Stimulated activated CD8-positive, alpha-beta memory T cell treated with anti-CD3 and anti-CD28 coated beads, Interleukin-15, amount 100 ng/mL, for 48 hours (primary cell): ENCODE measurements at places on chromosomes 7 and 10.

GRCh38 chr10:36345807-36346206 lies 703.7 kb upstream of the FZD8 start:
- DNase-seq, result no peak

- no peak for DNase-seq
These were observed at the start of gene CHST15 for GRCh38 chr10:124092860-124093773. Gene CHST15 (minus strand): TSS chr10:124093598. CDS start chr10:124046212, 47,386 bp downstream.

DNA sequence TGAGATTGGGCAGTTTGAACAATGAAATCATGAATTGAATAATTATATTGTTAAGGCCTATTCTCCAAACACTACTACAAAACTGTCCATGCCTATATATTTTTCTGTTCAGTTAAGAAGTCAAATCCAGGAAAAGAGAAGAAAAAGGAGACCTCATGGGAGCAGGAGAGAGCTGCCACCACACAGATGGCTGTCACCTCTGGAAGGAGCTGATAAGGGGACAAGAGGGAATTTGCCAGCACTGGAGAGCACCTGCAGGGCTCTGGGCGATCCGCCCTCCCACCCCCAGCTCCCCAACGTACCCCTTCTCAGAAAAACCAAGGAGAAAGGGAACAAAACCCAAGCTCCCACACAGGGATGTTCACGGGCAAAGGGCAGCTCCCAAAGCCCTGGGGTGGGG lies 227.8 kb downstream of the TNS3 start:
- DNase-seq, result no peak

GRCh38 chr10:88901206-88901983 lies 21.4 kb downstream of the STAMBPL1 start:
- DNase-seq, result no peak

- no peak for DNase-seq
These were observed 69.8 kb upstream of the KMT2C start for GRCh38 chr7:152505606-152506005.

DNA sequence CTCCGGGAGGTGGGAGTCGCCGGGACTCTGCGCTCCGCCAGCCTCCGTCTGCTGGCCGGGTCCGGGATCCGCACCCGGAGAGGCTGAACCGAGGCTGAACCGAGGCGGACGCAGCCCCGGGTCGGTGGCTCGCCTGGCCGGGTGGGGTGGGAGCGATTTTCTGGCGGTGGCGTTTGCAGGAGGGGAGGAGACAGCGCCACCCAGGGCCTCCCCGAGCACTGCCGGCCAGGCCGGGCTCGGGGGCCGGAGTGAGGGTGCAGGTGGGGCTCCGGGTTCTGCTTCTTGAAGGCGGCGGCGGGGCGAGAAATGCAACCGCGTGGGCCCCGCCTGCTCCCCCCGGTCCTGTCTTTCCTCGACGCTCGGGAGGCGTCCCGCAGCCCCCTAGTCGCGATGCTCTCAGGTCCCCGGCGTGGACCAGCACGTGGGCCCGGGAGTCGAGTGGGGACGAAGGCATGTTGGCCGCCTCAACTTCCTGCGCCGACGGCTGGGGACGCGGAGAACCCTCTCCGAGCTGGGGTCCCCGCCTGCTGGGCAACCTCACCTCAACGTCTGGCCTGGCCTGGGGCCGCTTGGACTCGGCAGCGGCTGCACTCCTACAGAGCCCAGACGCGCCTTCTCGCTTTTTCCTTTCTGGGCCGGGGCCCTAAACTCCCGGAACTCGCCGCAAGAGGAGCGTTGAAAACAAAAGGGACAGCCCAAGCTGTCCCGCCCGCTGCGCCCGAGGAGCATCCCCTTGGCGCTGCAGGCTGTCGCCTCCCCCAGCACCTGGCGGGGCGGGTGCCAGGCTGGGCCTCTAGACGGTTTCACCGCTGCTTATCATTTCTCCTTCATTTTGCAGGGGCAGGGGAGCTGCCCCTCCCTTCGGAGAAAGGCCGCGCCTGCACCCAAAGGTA lies 25.2 kb upstream of the VAX1 start:
- DNase-seq, result no peak

DNA sequence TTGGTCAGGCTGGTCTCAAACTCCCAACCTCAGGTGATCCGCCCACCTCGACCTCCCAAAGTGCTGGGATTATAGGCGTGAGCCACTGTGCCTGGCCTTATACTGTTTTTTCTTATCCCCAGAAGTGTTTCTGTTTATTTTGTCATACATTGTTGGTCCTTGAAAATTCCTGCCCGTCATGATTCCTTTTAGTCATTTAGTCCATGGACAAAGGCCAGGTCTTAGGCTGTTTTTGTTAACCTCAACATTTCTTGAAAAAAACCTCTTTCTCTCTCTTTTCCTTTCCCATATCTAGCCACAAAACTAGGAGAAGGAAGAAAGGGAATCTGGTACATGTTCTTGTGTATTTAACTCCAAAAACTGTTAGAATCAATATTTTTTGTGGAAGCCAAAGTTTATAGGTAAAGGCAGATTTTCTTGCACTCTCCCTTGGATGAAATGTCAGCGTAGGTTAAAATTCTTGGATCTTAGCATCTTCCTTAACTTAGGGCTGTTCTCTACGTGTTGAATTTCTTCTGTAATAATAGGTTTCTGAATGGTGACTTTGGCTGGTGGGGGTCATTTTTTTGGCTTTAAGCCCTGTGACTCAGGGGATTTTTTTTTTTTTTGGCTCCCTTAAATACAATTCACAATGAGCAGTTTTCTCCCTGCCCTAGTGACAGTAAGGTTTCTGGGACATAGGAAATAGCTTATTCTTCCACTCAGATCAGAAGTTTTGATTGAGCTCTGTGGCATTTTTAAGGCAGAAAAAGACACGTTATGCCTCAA lies 500.8 kb downstream of the AUTS2 start:
- DNase-seq, result no peak

- no peak for DNase-seq
These were observed 521.7 kb upstream of the ANKRD30A start for GRCh38 chr10:36603688-36604087.

DNA sequence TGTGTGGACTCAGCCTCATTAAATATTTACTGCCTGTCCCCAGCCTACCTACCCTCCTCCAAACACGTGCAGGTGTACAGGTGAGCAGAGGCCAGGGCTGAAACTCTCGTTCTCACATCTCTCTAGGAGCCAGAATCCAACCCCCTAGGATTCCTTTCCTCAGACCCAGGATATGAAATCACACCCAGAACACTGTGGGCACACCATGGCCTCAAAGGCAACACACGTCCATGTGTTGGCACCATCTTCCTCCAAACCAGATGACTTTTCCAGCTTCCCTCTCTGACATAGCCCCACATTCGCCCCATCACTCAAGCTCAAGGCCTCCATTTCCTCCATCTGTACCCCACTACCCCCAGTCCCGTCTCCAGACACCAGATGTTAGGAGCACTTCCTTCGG lies 51.8 kb upstream of the DUSP5 start:
- DNase-seq, result no peak

DNA sequence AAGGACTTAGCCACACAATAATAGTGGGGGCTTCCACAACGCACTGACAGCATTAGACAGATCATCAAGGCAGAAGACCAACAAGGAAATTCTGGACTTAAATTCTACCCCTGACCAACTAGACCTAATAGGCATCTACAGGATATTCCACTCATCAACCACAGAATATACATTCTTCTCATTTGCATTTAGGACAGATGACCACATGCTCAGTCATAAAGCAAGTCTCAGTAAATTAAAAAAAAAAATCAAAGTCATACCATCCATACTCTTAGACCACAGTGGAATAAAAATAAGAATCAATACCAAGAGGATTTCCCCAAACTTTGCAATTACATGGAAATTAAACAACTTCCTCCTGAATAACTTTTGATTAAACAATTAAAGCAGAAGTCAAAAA lies 155.9 kb downstream of the CDK14 start:
- no peak for DNase-seq

- DNase-seq, result no peak
These were observed 52.8 kb downstream of the CHN2 start for GRCh38 chr7:29247224-29247962.

GRCh38 chr7:142311876-142312275 lies 54.0 kb upstream of the PRSS58 start:
- DNase-seq, result no peak

- DNase-seq, result no peak
These were observed 40.9 kb upstream of the EFCAB10 start for GRCh38 chr7:105622106-105622731.

DNA sequence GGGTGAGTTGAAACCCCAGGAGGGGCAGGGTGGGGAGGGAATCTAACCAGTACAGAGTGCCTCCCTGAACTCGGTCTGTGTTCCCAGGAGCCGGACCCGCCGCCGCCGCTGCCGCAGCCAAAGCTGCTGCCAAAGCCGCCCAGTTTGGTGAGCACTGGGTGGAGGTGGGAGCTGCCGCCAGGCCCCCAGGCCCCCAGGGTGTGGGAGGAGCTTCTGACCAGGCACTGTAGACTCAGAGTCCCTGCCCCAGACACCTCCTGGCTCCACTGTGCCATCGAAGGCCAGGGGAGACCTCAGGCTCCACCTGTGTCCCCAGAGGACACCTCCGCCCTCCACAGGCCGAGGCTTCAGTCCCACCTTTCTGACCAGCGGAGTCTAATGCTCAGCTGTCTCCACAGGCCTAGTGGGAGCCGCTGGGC lies 20.4 kb upstream of the LIMK1 start:
- no peak for DNase-seq
